ENCODE measurements at places on chromosomes 1 and 21.
A peak's percentile ranks its signal among the peaks of the same experiment; 100 is the strongest.

DNA sequence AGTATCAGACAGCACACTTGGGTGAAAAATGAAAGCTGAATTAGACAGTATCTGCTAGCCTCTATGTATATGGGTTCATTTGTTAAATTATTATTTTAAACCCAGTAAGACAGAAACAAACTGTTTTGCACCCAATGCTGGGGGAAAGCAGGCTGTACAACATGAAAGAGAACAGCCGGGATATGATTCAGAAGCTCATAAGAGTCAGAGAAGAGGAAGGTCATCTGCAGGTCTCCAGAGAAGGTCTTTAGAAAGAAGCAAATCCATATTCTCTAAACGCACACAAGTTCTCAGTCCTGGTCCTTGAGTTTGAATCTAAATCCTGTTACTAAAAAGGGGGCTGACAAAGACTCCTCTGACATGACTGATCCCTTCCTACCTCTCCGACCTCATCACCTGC, 155.1 kb downstream of the SIPA1L2 start:
- no peak for DNase-seq

DNA sequence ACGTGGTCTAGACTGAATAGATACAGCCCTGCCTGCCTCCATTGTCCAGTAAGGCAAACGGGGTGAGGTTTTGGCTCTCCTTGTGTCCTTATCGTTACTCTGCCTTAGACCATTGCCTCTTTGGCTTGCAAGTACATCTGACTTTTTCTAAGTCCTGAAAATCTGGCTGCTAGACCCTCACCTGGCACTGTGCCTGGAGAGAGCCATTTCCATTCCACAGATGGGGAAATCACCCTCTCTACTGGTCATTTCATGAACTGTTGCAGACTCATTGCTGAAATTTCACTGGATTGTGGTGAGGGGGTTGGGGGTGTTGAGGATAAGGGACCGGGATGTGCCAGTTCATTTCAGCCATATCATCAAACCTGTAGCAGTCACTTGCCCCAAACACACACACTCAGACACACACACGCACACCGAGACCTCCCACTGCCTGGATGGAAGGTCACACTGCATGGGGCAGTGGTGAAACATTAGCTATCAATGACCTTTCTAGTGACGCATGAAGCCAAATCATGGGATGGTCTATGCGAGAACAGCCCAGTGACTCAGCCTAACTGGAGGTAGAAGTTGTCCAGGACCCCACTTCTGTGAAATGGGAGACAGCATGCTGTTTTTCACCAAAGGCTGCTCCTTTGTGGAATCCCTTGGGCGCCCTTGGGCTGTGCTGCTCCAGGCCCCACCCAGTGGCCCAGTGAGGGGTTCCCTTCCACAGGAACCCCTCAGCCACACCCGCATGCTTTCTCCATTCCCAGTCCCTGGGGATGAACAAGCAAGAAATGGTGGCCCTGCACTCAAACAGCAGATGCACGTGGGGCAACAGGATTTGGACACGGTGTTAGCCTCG, 34.9 kb upstream of the VASH2 start:
- DNase-seq: no peak

- DNase-seq: no peak
Observed at GRCh38 chr1:85339656-85340399, 63.4 kb upstream of the BCL10 start.

GRCh38 chr1:43452789-43453441, 816 bp downstream of the HYI start:
- DNase-seq: no peak

DNA sequence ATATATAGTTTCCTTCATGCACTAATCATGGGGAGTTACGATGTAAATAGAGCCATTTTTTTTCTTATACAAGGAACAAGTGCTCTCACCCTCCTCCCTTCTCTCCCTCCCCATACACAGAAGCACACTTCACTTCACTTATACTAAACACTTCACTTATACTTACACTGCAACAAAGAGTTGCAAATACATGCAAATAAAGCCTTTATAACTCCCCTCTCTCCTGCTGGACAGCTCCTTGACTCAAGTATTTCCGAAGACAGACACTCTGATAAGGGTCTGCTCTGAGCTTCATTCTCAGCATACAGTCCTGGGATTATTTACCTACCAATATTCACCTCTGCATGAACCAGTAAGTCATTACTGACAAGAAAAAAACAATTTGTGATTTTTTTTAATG, 35.6 kb upstream of the ERG start:
- DNase-seq: no peak

GRCh38 chr21:43208561-43209332, 39.9 kb downstream of the CRYAA start:
- no peak for DNase-seq

GRCh38 chr1:94325377-94326302, 88.3 kb upstream of the ARHGAP29 start:
- no peak for DNase-seq

- DNase-seq: no peak
Observed at GRCh38 chr1:153794624-153795329, 19.6 kb downstream of the SLC27A3 start.

- no peak for DNase-seq
Observed at GRCh38 chr1:224492015-224492414, 57.4 kb upstream of the WDR26 start.

GRCh38 chr1:10514490-10515235, 39.9 kb downstream of the PEX14 start:
- no peak for DNase-seq

GRCh38 chr21:26865857-26866256, 20.6 kb upstream of the ADAMTS1 start:
- no peak for DNase-seq

DNA sequence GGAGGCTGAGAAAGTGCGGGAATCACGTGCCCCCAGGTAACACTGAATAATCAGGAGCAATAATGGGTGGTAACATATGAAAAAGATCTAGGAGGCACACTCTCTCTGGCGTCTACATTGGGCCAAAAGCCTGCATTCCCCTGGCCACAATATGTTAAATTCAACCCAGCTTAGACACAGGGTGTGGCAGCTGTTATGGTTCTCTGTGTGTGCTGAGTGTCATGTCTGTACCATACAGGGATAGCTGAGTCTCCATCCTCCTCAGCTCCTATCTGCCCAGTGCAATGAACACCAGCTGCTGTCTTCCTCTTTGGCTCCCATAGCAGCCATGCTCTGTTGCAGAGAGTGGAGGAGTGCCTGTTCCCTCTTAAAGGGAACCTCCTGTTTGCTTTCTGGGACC, 14.3 kb downstream of the S100A11 start:
- no peak for DNase-seq

DNA sequence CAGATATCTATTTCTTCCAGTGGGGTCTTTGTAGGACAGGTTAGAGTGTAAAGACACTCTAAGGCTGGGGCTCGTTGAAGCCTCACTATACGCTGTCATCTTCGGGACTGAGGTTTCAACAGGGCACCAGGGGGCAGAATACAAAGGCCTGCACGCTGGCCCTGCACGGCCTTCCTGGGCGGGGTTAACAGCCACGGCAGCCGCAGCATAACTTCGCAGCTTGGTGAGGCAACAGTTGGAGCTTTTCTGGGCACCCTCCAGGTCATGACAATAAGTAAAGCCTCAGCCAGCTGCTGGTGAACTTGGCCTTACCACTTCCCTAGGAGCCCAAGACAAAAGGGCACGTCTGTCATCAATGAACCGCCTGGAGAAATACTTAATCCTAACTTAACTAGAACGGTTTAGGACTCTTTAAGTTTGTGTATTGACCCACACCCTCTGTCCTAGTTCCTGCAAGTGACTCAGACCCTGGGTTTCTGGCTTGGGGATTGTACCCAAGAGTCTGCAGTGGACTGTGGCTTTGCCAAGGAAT, 2.3 kb upstream of the RUNX1 start:
- DNase-seq: peak; percentile 76

DNA sequence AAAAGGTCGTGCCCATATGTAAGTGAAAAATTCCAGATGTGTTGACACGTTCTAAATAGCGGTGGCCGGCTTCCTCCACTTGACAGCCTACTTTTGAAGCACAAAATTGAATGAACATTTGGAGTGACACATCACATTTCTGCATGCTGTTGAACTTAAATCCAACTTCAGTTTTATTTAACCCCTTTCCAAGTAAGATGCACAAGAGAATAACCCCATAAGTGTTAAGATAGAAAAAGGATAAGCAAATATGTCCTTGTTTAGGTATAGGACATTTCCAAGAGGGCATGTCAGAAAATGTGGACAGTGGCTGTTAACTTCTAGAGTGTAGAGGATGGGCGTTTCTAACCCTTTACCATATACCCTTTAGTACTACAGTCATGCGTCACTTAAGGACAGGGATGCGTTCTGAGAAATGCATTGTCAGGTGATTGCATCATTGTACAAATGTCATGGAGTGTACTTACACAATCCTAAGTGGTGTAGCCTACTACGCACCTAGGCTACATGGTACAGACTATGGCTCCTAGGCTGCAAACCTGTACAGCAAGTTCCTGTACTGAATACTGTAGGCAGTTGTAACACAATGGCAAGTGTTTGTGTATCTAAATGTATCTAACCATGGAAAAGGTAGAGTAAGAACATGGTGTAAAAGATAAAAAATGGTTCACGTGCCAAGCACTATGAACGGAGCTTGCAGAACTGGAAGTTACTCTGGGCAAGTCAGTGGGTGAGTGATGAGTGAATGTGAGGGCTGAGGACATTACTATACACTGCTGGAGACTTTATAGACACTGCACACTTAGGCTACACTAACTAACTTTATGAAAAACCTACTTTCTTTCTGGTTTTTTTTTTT, 9.3 kb upstream of the FAM89A start:
- DNase-seq: no peak

DNA sequence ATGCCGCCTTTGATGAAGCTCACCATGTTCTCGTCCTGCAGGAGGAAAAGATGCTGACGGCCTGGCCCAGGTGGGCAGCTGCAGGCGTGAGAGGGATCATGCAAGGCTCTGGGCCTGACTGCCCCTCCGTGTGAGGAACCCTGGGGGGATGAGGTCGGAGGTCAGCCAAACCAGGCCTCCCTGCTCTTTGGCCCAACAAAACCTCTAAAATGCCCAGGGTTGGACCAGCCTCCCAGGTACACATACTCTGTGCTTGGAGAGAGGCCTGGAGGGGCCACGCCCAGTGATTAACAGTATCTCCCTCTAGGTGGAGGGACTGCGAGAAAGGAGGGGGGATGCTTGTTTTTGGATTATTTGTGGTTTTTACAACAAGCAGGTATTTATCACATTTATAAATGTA, 21.1 kb downstream of the TTC39A start:
- no peak for DNase-seq

- no peak for DNase-seq
Observed at GRCh38 chr1:219539645-219540254, 73.2 kb downstream of the ZC3H11B start.

GRCh38 chr1:47523835-47524215, 86.0 kb downstream of the FOXD2 start:
- DNase-seq: no peak

- no peak for DNase-seq
Observed at GRCh38 chr1:219882096-219882495, 46.3 kb downstream of the SLC30A10 start.

DNA sequence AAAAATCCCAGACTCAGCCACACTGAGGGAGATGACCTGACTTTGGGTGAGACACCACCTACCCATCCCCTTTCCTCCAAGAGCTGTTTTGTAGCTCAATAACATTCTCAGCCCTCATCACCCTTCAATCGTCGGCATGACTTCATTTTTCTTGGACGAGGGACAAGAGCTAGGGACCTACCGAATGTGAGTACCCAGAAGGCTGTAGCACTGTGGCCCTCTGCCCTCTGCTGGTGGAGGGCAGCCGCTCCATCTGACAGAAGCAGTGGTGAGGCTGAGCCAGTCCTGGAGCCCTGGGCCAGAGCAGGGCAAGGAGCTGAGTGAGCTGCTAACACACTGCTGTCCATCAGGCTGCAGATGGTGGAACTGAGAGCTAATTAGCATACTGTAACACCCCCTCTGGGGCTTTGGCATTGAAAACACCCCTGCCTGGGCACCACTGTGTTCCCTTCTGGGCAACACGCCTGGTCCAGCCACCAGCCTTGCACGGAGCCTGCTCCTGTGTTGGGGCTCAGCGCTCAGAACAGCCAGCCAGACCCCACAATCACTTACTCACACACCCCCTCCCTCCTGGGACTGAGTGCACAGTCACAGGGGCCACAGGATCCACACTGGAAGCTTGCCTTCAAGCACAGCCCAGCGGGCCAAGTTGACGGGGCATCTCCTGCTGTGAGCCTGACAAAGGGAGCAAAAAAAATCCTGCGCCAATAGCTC, 18.3 kb upstream of the ALPL start:
- DNase-seq: peak; percentile 9

GRCh38 chr1:218642033-218642948, 297.2 kb downstream of the TGFB2 start:
- no peak for DNase-seq

GRCh38 chr21:16420031-16420724, 690.4 kb downstream of the USP25 start:
- DNase-seq: no peak

GRCh38 chr1:155966135-155966534, 12.2 kb downstream of the ARHGEF2 start:
- DNase-seq: no peak

DNA sequence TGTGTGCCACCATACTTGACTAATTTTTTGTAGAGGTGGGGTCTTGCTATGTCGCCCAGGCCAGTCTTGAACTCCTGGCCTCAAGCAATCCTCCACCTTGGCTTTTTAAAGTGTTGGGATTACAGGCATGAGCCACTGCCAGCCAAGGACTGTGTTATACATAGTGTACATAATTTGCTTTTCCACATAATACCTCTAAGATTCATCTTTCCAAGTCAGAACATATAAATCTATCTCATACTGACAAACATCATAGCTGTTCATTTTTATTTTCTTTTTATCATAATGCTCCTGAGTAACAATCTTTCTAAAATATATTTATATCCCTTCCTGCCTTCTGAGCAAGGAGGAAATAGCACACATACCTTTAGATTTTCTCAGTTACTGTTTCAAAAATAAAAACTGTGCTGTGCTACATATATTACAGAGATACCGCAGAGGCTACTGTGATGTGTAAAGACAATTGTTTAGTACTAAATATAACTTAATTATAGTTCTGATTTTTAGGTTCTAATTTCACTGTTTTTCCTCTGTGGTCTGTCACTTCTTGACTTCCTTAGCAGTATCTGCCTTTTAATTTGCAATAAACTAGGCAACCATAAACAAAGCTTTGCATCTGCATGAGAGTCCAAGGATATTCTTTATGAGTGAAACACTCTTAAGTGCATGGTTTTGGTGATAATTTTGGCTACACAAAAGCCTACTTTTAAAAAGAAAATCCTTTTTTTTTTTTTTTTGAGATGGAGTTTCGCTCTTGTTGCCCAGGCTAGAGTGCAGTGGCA, 59.3 kb downstream of the EYA3 start:
- DNase-seq: no peak
